Caco-2 (cell line): ENCODE measurements at places on chromosomes 2 and 18.

- no peaks in the 10 kb centered on the region for H3K27me3 ChIP-seq
- H3K36me3 ChIP-seq: no peaks in the 10 kb centered on the region
- no peak overlapping the region for H3K27ac ChIP-seq
- H3K4me3 ChIP-seq: no peak overlapping the region
- no peak for DNase-seq
These were observed 123.5 kb upstream of the CTAGE1 start for GRCh38 chr18:22541232-22541631.

DNA sequence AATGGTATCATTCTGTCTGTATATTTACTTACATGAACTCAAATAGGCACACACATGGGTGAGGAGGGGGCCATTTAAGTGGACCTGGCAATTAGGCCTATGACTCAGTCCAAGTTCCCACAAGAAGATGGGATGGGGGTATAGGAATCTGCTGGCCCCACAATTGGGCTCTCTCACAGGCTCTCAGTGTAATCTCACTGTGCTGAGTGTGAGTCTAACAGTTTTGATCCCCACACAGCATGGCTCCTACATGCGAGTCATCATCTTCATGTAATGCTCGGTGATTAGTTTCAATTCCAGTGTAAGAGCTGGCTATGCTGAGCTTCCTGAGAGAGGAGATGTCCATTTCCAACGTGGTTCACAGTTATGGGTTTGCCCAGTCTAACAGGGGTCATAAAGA, 114.0 kb downstream of the GATA6 start:
- H3K36me3 ChIP-seq: no peaks in the 10 kb centered on the region

- H3K27ac ChIP-seq: no peak overlapping the region
- DNase-seq: no peak
- no peaks in the 10 kb centered on the region for H3K4me1 ChIP-seq
- H3K4me3 ChIP-seq: no peak overlapping the region
- no peaks in the 10 kb centered on the region for H3K36me3 ChIP-seq
These were observed 258.9 kb upstream of the TNP1 start for GRCh38 chr2:217118559-217119284.

DNA sequence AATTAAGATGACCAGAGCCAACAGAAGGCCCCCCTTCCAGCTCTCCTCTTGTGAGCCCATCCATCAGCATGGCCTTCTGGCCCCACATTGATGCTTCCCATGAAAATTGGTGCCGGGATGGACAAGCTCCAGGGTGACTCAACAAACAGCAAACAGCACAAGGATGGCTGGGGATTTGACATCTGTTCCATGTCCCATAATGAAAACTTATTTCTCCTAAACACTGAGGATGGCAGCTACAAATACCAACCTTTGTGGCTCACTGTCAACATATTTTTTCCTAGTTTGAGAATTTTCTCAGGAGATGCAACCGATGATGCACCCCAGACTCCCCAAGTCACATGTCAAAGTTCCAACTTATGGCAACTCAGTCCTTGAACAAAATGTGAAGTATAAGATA, 169.6 kb upstream of the SIX2 start:
- no peak overlapping the region for H3K27ac ChIP-seq
- no peak overlapping the region for H3K4me3 ChIP-seq
- no peaks in the 10 kb centered on the region for H3K36me3 ChIP-seq
- no peaks in the 10 kb centered on the region for H3K4me1 ChIP-seq
